ENCODE measurements at places on chromosomes 3 and 15.
A peak's percentile ranks its signal among the peaks of the same experiment; 100 is the strongest.

DNA sequence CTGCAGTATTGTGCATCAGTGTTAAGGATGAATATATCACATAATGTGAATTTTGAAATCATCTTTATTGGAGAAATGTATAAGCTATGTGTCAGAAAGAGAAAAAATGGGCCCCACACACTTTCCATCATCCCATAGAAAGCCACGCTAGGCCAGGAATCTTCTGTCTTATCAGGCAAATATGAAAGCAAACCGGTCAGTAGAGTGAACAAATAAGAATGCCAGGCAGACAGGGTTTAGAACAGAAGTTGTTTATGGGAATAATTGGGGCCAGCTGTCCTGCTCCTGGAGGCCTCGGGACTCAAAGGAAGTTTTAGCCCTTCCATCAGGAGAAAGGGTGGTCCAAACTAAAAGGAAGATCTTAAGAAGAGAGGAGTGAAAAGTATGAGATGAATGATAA, 39.5 kb downstream of the ZNF280D start:
- no peak for DNase-seq

GRCh38 chr3:179853176-179853575, 183.6 kb downstream of the PEX5L start:
- DNase-seq: no peak

DNA sequence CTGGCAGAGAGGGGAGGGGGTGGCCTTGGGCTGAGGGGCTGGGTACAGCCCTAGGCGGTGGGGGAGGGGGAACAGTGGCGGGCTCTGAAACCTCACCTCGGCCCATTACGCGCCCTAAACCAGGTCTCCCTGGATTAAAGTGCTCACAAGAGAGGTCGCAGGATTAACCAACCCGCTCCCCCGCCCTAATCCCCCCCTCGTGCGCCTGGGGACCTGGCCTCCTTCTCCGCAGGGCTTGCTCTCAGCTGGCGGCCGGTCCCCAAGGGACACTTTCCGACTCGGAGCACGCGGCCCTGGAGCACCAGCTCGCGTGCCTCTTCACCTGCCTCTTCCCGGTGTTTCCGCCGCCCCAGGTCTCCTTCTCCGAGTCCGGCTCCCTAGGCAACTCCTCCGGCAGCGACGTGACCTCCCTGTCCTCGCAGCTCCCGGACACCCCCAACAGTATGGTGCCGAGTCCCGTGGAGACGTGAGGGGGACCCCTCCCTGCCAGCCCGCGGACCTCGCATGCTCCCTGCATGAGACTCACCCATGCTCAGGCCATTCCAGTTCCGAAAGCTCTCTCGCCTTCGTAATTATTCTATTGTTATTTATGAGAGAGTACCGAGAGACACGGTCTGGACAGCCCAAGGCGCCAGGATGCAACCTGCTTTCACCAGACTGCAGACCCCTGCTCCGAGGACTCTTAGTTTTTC, 4.9 kb downstream of the ISL2 start:
- DNase-seq: peak; percentile 51

GRCh38 chr3:110106805-110107204, 769.5 kb upstream of the DPPA4 start:
- DNase-seq: no peak

DNA sequence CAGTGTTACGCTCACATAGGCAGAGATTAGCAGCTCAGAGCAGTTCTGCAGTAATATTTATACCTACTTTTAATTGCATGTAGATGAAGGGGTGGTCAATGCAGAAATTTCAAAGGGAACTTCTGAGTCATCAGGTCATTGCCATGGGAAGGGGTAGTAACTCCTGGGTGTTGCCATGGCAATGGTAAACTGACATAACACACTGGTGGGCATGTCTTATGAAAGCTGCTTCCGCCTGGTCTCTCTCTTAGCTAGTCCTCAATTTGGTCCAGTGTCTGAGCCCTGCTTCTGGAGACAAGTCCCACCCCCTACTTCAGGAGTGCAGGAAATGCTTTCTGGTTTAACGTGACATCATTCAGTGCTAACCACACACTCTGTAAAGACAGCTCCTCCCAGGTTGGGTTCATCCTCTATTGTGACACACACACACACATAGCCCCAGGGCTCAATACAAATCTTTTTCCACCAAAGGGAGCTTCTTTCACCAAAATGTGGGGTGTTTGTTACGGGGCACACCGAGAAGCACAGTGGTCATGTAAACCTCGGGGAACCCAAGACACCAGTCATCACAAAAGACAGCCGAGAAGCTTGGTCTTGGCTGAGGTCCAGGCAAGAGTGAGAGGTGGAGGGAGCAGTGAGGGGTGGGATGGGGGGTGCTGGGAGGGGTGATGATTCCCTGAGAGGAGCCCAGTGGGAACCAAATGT, 74.5 kb downstream of the TLE3 start:
- DNase-seq: no peak

DNA sequence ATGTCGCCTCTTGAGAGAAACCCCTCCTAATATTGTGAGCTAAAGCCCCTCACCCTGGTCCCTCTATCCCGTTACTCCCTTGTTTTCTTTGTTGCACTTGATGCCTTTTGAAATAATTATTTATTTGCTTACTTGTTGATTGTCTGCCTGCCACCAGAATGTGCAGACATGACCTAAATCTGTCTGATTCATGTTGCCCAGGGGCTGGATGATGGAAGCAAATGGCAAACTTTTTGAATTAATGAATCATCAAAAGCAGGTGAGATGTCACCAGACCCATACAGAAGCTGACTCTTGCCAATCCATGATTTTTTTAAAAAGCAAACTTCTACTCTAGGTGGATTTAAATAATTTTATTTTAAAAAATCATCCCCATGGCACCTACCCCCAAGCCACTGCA, 49.3 kb downstream of the GRIP2 start:
- DNase-seq: no peak

DNA sequence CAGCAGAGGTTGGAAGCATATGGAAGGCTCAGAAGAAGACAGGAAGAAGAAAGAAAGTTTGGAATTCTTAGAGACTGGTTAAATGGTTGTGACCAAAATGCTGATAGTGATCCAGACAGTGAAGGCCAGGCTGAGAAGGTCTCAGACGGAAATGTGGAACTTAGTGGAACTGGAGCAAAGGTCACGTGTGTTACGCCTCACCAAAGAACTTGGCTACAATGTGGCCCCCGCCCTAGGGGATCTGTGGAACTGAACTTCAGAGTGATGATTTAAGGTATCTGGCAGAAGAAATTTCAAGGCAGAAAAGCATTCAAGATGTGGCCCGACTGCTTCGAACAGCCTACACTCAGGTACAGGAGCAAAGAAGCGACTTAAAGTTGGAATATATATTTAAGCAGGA, 83.1 kb downstream of the MYO5A start:
- no peak for DNase-seq

DNA sequence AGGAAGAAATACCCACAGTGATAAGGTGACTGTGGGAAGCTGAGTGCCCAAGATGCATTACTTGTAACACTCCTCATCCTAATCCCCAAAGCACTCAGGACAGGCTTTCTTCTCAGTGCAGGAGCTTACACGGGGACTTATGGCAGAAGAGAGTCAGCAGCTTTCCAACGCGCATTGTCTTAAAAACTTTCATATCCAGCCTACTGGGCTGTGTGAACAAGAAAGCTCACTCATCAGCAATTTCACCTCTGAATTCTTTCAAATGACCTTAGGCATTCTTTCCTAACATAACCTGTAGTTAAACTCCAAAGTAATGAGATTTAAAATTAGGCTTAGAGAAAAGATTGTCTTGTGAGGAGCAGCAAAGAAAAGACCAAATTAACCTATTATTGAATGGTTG, 132.3 kb downstream of the KCNAB1 start:
- DNase-seq: no peak

GRCh38 chr3:185912929-185913901, 24.6 kb downstream of the TRA2B start:
- DNase-seq: no peak

GRCh38 chr3:20073068-20073467, 32.8 kb downstream of the KAT2B start:
- no peak for DNase-seq

DNA sequence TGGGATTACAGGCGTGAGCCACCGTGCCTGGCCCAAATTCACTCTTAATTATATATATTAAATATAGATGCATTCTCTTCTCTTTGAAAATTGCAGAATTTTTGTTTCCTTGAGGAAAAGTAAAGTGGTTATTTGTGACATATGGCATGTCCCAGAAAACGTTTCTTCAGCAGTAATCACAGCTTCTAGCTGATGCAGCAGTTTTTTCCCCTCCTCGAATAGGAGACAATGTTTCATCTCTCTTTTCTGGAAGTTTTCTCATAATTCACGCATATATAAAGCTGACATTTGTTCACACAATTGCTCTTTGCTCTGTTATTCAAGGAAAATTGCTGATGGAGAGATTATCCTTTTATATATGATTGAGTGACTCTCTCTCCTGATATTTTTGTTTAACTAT, 99.8 kb downstream of the SERPINI1 start:
- DNase-seq: no peak

GRCh38 chr15:31341496-31342195, 15.0 kb downstream of the KLF13 start:
- DNase-seq: no peak

DNA sequence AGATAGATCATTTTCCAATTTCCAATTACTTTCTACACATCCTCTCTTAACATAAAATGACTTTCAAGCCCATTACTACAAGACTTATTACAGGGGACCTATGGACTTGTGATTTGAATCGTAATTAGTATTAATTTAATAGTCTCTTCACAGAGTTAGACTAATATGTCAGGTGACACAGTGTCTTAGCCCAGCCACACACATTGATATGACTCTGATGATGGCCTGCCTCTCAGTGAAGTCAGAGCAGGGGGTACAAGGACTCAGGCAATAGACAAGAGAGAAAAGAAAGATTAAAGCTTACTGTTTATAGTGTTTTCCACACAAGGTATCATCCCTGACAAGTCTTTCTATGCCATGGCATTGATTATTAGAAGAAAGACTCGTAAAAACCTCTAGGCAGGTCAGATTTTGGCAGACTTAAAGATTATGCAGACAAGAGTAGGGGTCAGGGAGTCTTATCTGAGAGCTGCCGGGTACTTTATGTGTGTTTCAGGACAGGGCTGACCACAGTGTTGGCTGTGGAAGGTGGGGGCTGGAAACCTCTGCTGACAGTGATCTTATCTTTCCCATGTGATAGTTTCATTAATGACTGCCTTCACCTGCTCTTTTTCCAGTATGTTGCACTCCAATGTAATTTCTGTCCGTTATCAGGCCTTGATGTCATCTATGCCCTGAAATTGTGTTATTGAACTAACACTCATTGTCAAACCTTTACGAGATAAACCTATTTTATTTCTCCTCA, 50.1 kb downstream of the B3GALNT1 start:
- no peak for DNase-seq

GRCh38 chr3:169628567-169628966, 34.9 kb downstream of the MECOM start:
- no peak for DNase-seq

DNA sequence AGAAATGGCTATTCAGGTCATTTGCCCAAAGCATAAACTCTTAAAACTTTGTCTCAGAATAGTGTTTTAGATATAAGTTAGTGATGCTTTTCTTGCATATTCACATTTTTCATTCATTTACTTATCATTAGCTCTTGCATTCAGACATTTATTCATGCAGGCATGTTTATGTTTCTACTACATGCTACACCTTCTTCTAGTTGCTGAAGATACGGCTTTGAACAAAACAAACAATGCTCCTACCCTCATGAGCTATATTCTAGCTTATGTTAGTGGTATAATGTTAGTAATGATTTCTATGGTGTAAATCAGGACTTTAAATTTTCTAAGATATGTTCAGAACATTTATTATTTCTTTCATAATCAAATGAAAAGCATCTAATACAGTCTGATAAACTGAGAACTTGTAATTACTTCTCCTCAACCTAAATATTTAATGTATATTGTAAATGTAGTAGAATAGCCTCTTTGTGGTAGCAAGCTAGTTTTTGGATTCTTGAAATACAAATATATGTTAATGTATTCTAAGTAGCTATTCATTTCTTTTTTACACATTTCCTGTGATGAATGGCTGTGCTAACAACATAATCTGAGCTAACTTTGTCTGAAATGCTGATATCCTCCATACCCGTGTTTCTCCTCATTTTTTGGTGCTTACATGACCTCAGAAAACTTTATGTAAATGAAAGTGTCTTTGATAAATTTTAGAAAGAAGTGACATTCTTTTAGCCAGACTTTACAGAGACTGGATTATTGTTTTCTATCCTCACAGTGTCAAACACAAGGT, 15.5 kb upstream of the GOLGA8B start:
- no peak for DNase-seq

- DNase-seq: no peak
Observed at GRCh38 chr3:172536993-172537419, 13.8 kb upstream of the TNFSF10 start.

- peak; percentile 18 for DNase-seq
Observed at GRCh38 chr15:77243135-77243534, 172.2 kb upstream of the TSPAN3 start.

- peak; percentile 5 for DNase-seq
Observed at GRCh38 chr15:62071711-62072308, 5.0 kb downstream of the C2CD4A start.

DNA sequence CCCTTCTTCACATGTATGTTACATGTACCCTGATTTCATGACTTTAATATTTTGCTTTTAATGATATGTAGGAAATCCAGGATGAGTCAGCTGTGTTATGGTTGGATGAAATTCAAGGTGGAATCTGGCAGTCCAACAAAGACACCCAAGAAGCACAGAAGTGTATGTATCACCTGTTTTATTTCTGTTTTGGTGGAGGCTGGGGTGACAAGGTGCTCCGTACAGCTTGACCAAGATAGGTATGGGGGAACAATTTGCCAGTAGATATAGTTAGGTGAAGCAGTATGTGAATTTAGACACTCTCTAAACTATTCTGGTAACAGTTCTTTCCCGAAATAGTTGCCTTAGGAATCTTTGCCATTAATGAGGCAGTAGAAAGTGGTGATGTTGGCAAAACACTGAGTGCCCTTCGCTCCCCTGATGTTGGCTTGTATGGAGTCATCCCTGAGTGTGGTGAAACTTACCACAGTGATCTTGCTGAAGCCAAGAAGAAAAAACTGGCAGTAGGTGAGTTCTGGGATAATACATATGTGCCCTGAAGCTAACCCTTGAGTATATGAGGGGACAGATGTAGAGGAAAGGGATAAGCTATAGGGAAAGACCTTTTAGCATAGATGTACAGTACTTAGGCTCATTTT, 63.7 kb upstream of the CRTC3 start:
- DNase-seq: no peak

DNA sequence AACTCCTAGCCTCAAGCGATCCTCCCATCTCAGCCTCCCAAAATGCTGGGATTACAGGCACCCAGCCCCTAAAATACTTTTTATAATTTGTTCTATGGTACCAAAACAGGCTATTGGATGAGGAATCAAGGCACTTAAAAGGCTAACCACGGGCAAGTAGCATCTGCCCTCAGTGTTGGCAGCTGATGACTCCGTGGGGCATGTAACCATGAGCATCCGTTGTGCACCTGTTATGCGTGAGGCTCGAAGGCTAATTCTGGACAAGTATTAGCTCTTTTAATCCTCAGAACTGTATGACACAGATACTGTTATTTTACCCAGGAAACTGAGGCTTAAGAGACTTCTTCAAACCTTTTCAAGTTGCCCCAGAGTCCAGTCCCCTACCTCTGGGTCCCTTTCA, 10.2 kb downstream of the WDR73 start:
- no peak for DNase-seq

- DNase-seq: no peak
Observed at GRCh38 chr3:77288348-77288747, 248.4 kb downstream of the ROBO2 start.

GRCh38 chr3:138675393-138675792, 66.8 kb downstream of the FAIM start:
- no peak for DNase-seq
